Activated naive CD4-positive, alpha-beta T cell treated with anti-CD3 and anti-CD28 coated beads, Interleukin-2, amount 50 U/mL, for 72 hours (primary cell): ENCODE measurements at places on chromosomes 7 and 10. TPM values are rescaled to one million over a fixed set of nuclear protein-coding genes. Genes with fewer than 3 reads are reported as not detected.

- no peak for DNase-seq
These were observed 31.9 kb upstream of the GUSB start for GRCh38 chr7:66013938-66014337.

DNA sequence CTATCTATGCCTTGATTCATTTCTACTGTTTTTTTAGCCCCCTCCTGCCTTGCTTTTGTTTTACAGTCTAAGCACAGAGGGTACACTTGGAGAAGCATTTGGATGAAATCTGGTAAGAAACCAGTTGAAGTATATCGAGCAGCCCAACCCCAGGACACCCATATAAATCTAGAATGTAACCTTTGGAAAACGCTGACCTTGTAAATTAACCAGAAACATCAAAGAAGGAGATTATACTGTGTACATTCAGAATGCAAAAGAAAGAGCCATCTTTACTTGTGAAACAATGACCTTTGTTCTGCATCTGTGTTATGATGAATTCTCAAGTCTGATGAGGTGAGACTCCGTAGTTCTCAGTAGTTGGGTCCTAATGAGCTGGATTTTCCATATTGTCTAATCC is 49.3 kb upstream of the RAB18 start:
- no peak for DNase-seq

GRCh38 chr7:156578978-156579430 is 61.6 kb upstream of the RNF32 start:
- no peak for DNase-seq

GRCh38 chr7:1974290-1975101 is 258.2 kb downstream of the MAD1L1 start:
- DNase-seq: no peak

GRCh38 chr10:98619446-98619845 is 172.7 kb upstream of the HPS1 start:
- no peak for DNase-seq

DNA sequence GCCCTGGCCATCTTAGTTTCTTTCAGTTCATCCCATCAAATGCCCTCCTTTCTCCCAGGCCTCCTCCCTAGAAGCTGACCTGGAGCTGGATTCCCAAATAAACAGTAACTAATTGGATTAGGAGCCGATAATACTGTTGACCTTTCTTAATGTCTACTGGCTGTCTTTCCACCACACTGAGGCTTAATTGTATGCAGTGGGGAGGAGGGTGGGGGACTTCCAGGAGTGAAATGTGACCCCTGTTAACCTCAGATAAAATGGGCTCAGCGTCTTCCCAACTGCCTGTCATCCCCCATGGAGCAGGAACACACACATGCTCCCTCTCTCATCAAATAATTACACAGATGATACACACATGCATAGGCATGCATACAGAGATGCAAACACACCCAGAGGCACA is 53.7 kb upstream of the LBX1 start:
- DNase-seq: no peak

Gene NUTM2D
- 1.4 TPM for total RNA-seq

Gene PTPRZ1
- not detected for total RNA-seq

Gene WEE2
- not detected for total RNA-seq

DNA sequence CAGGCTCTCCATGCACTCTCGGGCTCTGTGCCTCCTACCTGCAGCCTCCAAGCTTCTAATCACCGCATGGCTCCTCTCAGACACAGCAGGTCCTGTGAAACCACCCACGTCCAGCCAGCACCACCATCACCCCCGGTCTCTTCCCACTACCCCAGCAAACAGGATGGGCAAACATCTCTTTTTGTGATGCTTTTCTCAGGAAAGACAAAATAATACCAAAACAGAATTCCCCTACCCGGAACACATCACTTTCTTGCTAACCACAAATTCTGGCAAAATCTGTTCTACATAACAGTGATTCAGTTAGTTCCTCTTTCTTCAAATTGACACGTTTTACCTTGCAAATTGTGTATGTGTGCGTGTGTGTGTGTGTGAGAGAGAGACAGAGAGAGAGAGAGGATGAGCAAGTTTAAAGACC is 6.5 kb downstream of the SNX8 start:
- DNase-seq: no peak

Gene SLC18A2
- total RNA-seq: 0.06 TPM

Gene PTPRN2
- total RNA-seq: 0.35 TPM

- DNase-seq: no peak
These were observed 222.3 kb downstream of the LRMDA start for GRCh38 chr10:75653761-75654160.

Gene TNPO3
- 67.3 TPM for total RNA-seq

DNA sequence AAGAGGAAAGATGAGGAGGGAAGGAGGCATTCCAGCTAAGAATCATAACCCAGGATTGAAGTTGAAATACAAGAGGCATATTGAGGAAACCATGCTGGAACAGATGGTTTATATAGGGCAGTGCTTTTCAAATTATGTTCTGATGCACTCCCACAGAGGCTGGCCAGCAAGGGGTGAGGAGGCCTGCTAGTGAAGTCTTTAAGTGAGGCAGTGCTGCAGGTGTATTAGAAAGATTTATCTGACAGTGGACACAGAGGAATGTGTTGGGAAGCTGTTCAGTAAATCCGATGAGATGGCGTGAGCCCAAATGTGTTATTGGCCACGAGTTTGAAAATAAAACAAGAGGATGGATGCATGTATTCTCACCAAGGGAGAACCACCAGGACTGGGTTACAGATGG is 28.6 kb downstream of the REEP3 start:
- DNase-seq: no peak
